ENCODE measurements at places on chromosomes 2 and 18.
A peak's percentile ranks its signal among the peaks of the same experiment; 100 is the strongest.

DNA sequence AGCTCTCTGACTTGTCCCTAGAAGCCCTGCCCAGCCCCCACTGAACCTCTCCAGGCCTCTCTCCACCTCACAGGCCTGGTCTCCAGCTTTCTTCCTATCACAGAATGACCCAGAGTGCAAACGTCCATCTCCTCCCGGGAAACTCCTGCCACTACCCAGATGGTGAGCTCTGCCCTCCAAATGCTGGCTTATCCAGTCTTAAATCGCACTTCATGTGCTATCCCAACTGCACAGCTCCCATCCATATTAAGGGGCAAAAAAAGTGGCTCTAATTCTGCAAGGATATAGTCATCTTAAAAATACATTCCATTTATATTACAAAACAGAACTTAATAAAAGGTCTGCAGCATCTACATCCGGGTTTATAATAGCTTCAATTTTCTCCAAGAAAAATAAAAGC lies 70.8 kb upstream of the CDC42EP3 start:
- DNase-seq: peak; percentile 77

DNA sequence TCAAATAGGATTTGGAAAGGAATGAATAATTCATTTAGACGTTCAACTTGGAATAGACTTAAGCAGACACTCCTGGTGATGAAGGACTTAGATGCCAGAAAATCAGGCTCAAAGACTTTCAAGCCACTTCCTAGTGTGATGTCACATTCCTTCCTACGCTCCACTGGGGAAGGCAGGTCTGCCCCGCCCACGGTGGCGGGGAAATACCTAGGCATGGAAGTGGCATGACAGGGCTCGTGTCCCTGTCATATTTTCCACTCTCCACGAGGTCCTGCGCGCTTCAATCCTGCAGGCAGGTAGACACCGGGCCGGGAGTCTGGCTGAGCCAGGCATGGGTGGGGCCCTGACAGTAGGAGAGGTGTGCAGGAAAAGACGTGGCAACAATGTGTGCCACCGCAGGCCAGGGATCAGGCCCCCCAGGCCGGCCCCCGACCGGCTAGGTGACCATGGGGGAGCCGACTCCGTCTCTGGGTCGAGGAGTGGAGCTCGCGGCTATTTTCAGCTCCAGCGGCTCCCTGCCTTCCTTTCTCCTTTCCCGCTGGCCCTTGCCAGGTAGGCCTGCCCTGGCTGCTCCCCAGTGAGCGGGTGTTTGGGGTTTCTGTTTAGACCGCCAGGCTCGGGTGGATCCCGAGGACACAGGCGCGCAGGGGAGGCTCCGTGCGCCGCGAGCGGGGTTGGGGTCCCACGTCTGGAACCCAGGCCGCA lies at the start of gene IL1RL2:
TSS of gene IL1RL2 (plus strand) at position 233 of the 705 bp plus-strand sequence. CDS start 845 bp downstream, outside the sequence.
- DNase-seq: peak; percentile 58

- no peak for DNase-seq
Observed at GRCh38 chr2:23036629-23037028, 348.4 kb upstream of the KLHL29 start.

DNA sequence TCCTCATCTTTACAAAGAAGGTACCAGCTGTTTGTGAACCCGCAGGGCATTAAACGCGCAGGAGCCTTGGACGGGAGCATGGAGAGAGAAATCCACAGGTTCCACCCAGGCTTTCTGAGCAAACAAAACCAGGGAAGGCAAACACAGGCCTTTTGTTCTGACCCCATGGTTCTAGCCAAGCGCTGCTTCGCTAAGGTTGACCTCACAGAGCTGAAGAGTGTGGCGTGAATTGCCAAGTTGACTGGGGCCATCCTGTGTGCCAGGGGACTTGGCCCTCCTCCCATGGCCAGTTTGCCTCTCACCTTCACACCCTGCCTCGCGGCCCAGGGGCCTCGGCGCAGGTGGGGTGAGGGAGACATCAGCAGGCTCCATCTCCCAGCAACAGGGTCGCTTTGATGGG lies 74.1 kb downstream of the VAPA start:
- no peak for DNase-seq

GRCh38 chr2:141805302-141805701 lies 325.5 kb downstream of the LRP1B start:
- no peak for DNase-seq

DNA sequence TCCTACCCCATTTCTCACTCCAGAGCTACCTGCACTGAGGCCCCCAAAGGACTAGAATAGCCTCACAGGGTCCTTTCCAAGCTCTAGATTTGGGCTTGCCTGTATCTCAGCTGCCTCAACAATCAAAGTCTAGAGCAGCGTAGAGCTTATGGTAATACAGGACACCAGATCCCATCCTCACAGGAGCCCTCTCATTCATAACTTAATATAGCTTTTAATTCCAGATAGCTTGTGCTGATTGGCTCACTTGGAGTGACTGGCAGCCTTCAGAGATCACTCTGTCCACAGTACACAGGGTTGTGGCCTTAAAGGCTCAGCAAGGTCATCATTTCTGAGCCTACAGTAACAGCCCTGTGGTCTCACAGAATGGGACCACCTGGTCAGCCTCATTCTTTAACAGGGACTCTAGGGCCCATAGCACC lies 51.4 kb downstream of the ZFP36L2 start:
- DNase-seq: peak; percentile 40

GRCh38 chr2:241003047-241003360 lies 4.6 kb downstream of the SNED1 start:
- DNase-seq: no peak

GRCh38 chr2:102141011-102141943 lies 1.3 kb upstream of the IL1R1 start:
- peak; percentile 91 for DNase-seq

DNA sequence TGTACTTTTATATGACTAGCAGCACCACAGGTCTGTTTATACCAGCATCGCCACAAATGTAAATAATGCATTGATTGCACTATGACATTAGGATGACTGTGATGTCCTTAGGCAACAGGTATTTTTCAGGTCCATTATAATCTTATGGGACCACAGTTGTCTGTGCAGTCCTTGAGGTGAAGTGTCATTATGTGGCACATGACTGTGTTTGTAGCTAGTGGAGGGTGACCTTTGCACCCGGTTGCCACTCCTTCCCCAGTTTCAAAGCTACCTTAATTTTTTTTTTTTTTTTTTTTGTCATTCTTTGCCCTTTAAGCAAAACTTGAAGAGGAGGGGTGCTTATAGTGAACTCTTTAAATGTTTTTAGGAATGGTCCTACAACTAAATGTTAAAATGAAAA lies 386.4 kb downstream of the THSD7B start:
- no peak for DNase-seq

DNA sequence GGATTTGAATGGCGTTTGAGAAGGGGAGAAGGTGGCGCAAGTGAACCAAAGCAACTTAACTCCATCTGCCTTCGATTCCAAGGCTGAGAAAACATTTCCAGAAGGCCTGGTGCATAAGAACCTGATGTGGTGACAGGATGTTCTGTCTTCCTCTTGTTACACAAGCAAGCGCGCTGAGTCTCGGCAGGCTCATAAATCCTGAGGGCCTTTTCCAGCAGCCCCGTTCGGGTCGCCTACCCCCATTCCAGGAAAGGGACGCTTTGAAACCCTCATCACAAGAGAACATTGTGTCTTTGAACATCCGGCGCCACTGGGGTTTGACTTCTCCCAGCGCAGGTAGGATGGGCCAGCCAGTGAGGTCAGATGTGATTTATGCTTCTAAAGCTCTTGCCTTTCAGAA lies 403.5 kb downstream of the SETBP1 start:
- no peak for DNase-seq

- DNase-seq: no peak
Observed at GRCh38 chr2:168731002-168731401, 71.4 kb upstream of the NOSTRIN start.

GRCh38 chr18:12694032-12694431 lies 8.5 kb downstream of the CEP76 start:
- DNase-seq: no peak

DNA sequence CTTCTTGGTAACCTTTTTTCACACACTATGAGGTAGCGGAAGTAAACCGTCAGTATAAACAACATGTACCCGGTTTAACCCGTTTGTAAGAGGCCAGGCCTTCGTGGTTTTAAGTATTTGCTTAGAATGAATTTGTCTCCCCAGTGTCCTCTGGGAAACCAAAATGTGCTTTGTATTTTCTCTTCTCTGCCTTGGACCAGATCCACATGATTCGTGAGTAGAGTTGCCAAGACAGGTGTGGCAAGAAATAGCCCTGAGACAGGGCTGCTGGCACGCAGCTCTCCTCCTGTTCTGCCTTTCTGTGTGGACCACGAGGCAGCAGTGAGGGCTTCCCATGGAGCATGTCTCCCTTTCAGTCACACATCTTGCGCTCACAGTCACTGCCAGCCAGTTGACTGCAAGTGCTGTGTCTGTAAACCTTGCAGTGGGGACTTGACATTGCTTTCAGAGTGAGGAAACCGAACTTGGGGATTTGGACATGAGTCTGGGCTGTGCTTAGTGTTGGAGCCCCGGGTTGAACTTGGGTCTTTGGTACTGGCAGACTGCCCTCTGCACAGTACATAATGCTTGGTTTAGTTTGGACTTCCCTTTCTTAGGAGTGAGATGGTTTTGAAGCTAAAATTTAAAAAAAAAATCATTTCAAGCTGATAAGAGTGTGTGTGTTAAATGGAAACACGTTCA lies 19.1 kb downstream of the BCL2L11 start:
- no peak for DNase-seq

DNA sequence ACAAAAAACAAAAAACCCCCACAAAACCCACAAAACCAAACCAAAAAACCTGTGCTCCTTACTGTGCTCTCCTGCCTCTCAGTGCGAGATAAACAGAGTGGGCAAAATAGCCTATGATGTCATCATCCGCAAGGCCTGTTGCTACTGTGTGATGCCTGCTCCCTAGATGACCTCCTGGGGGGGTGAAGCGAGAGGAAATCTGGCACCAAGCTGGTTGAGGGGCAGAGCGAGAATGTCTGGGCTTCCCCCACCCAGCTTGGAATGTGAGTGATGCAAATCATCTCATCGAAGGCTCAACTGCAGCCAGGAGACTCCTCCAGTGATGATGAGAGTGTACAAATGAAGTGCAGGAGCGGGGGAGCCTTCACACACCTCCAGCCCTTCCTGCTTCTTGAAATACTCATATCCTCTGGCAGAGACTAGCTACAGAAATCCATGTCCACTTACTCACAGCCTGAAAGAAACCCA lies 57.7 kb upstream of the MAP4K3 start:
- DNase-seq: peak; percentile 99

- DNase-seq: no peak
Observed at GRCh38 chr2:17179145-17179808, 339.0 kb downstream of the RAD51AP2 start.

GRCh38 chr2:201203916-201204654 lies 21.1 kb downstream of the CASP10 start:
- peak; percentile 30 for DNase-seq

DNA sequence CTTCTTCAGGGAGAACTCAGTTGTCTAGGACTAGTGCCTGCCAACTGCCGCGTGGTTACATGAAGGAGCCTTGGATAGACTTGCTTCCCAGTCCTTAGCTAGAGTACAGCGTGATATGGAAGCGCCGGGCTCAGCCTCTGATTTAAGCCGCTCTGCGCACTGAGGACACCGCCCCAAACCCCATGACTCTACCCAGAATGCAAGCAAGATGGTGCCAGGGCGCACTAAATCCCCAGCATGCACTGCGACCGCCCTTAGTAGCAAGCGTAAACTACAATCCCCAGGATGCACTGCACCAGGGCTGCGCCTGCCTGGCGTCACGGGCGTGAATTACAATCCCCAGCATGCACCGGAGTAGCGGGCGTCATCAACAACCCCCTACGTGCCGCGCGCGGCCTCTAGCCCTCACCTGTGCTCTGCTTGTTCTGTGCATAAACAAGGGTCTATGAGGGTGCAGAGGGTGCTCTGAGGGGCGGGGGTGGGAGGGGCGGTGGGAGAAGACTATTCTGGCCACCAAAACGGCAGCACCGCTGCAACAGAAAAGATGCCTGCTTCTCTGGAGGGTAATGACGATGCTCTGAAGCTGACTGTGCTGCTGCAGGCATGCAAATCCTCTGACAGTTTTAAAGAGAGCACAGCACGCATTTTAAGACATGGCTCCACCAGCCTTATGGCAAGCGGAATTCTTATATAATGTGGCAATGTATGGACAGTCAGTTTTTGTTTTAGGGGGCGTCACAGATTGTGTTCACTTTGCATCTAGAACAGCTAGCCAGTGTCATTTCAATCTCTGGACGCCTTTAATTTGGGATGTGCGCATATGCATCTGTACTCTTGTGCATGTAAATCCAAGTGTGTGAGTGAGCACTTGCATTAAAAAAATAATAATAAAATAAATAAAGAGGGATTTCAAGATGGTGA lies 282.5 kb upstream of the MYT1L start:
- DNase-seq: peak; percentile 84

GRCh38 chr18:79796016-79796415 lies 1.7 kb upstream of the KCNG2 start:
- peak; percentile 17 for DNase-seq

DNA sequence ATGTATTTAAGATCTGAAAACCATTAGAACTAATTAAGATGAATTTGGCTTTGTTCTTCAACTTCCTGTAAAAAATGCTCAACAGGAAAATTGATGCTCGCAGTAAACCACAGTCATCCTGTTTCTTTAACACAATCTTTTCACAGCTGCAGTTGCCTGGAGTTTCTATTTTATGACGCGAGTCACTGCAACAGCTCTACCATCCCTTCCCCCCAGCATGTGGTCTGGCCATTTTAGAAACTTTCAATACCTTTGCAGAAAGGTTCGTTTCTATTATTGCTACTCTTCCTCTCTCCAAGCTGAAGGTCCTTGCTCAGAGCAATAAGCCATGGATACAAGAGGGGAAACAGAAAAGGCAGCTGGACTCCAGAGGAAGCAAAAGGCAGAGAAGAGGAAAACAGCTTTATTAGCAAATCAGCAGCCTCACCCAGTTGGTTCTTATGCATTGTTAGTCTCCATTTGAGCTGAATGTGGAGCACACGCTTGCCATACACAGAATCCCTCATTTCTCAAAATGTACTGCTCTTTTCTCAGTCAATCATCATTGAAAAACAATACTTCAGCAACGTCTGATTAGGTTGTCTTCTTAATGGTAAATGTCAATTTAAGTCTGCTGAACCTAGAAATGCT lies 3.9 kb downstream of the WIPF1 start:
- peak; percentile 82 for DNase-seq

GRCh38 chr2:144586476-144586875 lies 66.6 kb upstream of the ZEB2 start:
- no peak for DNase-seq

DNA sequence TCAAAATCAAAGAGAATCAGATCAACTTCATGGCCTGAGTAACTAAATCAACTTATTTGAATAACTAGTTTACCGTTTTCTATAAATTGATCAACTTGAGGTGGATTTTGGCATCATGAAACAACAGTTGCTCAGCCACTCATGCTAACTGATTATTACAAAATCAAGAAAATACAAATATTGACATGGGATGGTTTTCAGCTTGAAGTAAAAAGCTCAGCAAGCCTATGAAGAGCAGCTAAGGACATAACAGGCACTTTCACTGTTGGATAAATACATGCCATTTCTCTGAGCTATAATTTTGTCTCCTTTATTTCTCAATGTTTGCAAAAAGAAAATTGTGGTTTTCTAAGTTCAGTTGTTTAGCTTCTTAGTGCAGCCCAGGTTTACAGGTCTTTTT lies 18.9 kb downstream of the SRD5A2 start:
- no peak for DNase-seq
